ENCODE measurements at places on chromosomes 2 and 18.

GRCh38 chr2:15798701-15799431 lies 141.5 kb upstream of the MYCN start:
- DNase-seq: no peak

DNA sequence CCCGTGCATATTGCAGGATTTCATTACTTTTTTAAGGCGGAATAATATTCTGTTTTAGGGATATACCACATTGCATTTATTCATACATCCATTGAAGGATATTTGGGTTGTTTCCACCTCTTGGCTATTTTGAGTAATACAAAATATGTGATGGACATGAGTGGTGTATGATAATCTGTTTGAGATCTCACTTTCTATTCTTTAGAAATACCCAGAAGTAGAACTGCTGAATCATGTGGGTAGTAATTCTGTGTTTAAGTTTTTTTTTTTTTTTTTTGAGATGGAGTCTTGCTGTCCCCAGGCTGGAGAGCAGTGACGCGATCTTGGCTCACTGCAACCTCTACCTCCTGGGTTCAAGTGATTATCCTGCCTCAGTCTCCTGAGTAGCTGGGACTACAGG lies 201.4 kb downstream of the NYAP2 start:
- DNase-seq: no peak

DNA sequence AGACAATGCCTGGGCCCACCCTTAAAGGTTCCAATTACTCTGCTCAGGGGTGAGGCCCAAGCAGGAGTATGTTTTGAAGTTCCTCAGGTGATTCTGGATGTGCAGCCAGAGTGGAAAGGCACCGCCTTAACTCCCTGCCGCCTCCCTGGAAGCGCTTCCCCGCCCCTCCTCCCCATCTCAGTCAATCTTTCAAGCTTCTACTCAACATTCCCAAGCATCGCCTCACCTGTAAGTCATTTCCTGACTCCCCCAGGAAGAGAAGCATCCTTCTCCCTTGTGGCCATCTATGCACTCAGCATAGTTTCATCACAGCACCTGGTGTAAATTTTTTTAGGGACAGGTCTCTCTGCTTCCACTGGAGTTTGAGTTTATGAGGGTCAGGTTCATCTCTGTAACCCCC lies 67.5 kb downstream of the MYL12B start:
- DNase-seq: no peak

GRCh38 chr18:21364471-21364870 lies 122.4 kb downstream of the GREB1L start:
- no peak for DNase-seq

DNA sequence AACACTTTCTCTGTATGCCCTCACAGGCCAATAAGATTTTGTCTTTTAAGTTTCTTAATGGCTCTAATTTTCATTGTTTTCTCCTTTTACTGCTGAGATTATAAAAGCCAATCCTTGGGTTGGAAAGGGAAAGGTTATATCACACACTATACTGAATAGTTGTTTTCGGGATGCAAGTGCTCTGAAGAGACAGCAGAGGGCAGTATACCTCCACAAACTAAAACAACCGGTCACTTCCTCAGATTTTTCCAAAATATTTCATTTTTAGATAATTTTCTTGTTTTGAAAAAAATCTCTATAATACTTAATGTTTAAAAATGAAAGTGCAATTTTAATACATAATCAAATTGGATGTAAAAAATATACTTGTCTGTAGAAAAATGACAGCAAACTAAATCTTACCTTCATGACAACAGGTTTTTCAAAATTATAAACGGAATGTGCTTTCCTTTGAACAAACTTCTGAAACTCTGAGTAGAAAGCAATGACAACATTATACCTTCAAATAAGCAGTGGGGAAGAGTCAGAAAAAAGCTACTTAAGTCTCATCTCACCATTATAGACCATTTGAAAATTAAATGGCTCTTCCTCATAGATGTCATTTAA lies 82.7 kb downstream of the ORC4 start:
- no peak for DNase-seq

GRCh38 chr2:85421260-85422071 lies 3.0 kb downstream of the SH2D6 start:
- DNase-seq: no peak

GRCh38 chr18:22173928-22174301 lies 4.5 kb downstream of the GATA6 start:
- no peak for DNase-seq

DNA sequence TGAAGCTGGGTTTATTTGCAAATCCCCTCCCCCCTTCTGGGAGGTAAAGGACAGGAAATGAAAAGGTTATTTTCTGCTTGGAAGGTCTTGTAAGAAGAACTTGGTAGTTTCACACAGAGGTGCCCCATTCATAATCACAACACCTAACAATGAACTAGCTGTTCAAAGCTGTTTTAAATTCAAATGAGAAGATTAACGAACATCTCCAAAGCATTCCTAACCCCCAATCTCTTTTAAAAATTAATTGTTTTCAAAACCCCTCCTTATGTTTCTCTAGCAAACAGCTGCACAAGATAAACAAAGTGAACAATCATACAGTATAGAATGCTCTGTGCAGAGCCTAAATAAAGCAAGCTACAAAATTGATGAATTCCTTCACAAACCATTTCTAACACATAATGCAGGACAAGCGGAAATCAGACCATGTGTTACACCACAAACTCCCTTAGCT lies 271.4 kb downstream of the SATB2 start:
- DNase-seq: no peak

GRCh38 chr2:239153806-239154591 lies 246.8 kb downstream of the HDAC4 start:
- no peak for DNase-seq

- no peak for DNase-seq
Measured at GRCh38 chr2:231909631-231910030, 16.6 kb downstream of the NPPC start.

GRCh38 chr2:69576880-69577279 lies 66.7 kb downstream of the AAK1 start:
- DNase-seq: no peak

GRCh38 chr2:111691164-111691875 lies 192.7 kb downstream of the ANAPC1 start:
- no peak for DNase-seq

DNA sequence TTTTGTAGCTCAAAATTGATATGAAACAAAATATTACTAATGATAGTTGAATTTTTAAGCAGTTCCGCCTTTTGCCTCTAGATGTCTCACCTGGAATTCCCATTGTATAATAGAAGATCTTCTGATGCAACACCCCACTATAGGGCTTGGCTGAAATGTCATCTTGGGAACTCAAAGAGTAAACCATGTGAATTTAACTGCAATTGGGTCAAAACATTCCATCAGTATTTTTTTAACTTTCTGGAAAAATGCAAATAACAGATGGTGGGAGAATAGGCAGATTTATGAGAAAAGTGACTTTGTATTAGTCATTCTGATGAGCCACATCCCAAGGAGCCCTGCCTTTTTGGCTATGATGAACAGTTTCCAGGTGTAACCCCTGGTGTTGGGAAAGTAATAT lies 489.9 kb downstream of the NYAP2 start:
- DNase-seq: no peak

GRCh38 chr18:48956356-48956755 lies 5.6 kb upstream of the SMAD7 start:
- DNase-seq: no peak

DNA sequence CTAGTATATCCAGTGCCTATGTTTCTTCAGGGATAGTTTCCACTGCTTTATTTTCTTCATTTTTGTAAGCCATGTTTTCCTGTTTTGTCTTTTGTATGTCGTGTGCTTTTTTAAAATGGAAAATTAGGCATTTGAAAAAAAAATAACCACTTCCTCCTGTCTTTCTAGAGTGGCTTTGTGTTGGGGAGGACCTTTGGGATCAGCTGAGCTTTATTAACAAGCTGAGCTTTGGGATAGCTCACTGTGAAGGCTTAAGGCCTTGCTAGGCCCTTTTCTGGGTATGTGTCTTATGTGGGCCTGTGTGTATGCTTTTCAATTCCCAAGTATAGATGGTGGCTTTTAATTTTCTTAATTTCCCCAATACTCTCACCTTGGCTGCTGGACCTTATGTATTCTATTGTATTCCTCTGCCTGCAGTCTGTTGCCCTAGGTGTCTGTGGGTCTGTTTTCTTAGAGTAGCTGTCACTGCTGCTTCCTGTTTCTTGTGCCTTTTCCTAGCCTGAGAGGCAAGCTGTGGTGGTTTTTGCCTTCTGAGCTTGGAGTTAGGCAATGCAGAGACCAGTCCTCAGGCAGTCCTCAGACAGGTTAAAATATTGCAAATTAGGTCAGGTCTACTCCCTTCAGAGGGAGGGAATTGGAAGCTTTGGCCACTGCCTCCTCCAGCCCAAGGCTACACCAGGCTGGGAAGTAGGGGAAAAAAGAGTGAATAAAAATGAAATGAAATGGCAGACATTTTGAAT lies 134.7 kb downstream of the LDLRAD4 start:
- DNase-seq: no peak

GRCh38 chr2:222754324-222754930 lies 83.0 kb downstream of the MOGAT1 start:
- no peak for DNase-seq

DNA sequence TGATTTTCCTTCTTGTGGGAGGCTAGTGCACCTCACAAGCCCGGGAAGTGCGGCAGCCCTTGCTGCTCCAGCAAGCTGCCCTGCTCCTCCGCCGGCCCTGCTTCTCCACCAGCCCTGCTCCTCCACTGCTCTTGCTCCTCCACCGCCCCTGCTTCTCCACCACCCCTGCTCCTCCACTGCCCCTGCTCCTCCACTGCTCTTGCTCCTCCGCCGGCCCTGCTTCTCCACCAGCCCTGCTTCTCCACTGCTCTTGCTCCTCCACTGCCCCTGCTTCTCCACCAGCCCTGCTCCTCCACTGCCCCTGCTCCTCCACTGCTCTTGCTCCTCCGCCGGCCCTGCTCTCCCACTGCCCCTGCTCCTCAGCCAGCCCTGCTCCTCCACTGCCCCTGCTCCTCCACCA lies 95.6 kb downstream of the NDUFA10 start:
- no peak for DNase-seq

GRCh38 chr2:170514140-170514539 lies 201.0 kb upstream of the SP5 start:
- DNase-seq: no peak

DNA sequence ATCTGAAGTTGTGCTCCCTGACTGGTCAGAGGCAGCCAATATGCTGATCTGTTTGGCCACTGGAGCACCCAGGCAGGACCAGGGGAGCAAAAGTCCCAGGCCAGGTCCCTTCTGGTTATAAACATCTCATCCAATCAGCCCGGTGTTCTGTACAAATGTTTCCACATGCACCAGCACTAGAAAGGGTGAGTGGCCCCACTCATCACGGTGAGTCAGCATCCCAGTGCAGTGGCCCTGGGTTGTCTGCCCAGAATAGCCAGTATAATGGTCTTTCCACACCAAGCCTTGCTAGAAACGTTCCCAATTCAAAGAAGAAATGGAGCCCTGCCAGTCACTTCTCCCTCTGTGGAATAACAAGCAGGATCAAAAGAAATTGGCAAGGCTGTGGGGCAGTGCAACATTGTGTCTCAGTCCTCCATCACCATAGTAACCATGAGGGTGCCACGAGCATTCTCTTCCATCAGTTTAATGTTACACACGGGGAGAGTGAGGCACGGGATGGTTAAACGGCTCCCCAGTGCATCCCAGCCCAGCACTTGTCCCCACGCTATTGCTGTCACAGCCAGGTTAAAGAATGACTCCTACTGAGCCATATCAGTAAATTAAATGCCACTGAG lies 174.9 kb downstream of the SEPTIN10 start:
- DNase-seq: no peak

DNA sequence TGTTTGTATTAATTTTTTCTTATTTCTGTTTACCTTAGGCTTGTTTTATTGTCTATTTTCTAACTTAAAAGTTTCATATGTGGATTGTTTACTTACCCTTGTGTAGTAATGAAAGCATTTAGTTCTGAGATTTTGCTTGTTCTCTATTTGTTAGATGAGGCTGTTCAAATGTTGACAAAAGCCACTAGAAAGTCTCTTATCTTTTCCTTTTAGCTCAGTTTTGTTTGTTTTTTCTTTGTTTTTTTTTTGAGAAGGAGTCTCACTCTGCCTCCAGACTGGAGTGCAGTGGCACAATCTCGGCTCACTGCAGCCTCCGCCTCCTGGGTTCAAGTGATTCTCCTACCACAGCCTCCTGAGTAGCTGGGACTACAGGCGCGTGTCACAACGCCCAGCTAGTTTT lies 30.9 kb downstream of the USP14 start:
- no peak for DNase-seq

DNA sequence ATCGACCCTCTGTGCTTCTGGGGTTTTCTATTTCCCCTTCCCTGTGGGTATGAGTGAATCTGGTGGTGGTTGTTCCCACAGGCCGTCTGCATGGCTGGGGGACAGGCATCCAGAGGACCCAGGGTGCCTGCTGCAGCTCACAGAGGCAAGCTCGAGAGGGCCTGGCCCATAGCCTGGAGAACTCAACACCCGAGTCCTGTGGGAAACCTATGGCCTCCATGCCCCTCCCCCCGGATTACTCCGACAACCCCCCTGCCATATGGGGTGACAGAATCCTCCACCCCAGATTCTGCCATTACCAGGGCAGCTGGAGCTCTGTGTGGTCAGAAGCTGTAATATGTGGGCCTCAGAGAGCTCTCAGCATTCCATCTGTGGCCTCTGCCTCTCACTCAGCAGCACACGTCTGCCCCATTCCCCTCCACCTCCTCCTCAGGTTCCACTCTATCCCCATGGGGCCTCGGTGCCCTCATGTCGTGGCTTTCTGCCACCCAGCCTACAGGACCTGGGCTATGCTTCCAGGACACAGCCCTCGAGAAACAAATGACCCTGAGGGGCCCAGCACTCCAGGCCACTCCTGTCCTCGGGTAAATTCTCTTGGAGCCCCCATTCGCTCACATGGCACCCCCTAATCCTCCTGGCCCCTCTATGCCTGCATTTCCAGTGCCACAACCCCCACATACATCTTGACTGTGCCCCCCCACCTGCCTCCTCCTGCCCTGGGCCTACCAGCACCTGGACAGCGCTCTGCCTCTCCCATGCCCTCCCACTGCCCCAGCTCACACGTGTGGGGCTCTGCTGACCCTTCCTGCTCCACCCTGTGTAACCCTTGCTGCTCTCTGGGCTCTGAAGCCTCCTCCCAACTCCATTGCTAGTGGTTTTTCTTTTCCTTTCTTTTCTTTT lies 3.6 kb downstream of the MZT2A start:
- no peak for DNase-seq

- DNase-seq: no peak
Measured at GRCh38 chr2:30730736-30731647, 76.3 kb downstream of the CAPN13 start.

- DNase-seq: no peak
Measured at GRCh38 chr2:136225950-136226835, 108.2 kb upstream of the CXCR4 start.

DNA sequence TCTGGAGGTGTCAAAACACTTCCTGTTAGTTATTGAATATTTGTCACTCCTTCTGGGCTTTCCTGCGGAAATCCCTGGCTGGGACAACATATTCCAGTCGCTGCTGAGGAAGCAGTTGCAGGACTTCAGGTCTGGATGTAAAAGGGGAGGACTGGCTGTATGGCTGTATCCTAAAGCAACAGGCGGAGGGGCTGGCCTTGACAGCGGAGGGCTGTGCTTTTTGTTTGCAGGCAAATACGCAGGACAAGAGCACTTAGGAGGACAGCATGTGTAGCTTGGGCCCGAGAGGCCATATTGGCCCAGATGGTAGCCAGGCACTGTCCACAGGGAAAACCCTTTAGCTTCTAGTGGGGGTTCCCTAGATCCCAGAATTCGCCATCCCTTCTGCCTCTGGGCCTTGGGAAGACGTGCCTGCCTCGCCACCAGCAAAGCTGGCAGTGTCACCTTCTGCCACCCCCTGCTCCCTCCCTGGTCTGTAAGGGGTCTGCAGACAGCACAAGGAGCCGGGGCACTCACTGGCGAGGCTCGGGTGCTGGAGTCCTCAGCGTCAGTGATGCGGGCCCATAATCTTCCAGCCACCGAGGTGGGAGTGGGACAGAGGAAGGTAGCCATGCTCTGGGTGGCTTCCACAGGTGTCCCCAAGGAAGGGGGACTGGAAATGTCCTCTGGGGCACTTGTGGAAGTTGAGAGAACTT lies 6.7 kb downstream of the NPPC start:
- DNase-seq: no peak

Measured in activated T-cell treated with anti-CD3 and anti-CD28 coated beads for 24 hours (primary cell).